Stimulated activated CD8-positive, alpha-beta memory T cell treated with anti-CD3 and anti-CD28 coated beads, Interleukin-7, amount 100 ng/mL, for 48 hours (primary cell): ENCODE measurements at places on chromosomes 7 and 10.

- no peak for DNase-seq
Measured at GRCh38 chr10:75023074-75023473, 88.4 kb upstream of the SAMD8 start.

DNA sequence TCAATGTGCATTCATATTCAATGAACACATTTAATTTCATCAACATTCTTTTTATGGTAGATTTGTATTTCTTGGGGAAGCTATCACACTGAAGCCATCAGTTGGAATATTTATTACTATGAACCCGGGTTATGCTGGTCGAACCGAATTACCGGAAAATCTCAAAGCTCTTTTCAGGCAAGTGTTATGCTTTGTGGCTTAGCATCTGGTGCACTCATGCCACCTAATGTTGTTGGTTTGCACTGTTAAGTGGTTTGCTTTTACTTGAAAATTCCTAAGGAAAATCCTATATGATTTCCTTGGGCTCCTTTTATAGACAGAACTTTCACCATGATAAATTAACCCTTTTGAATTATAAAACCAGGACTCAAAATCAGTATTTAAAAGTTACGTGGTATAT, 147.9 kb downstream of the DNAH11 start:
- DNase-seq = no peak

- no peak for DNase-seq
Measured at GRCh38 chr7:75756991-75757676, 14.9 kb downstream of the CCL26 start.

- no peak for DNase-seq
Measured at GRCh38 chr7:28584235-28584634, 171.9 kb downstream of the CREB5 start.

GRCh38 chr10:21144047-21144446, 246.9 kb upstream of the NEBL start:
- no peak for DNase-seq

GRCh38 chr7:157211690-157212089, 73.0 kb downstream of the UBE3C start:
- DNase-seq = no peak

- DNase-seq = no peak
Measured at GRCh38 chr7:157177983-157178381, 39.3 kb downstream of the UBE3C start.

- no peak for DNase-seq
Measured at GRCh38 chr10:110493832-110494426, 3.8 kb upstream of the DUSP5 start.
